ENCODE measurements at places on chromosomes 5 and 9.

- DNase-seq: no peak
These were observed 221.7 kb downstream of the PBX3 start for GRCh38 chr9:125968714-125969374.

DNA sequence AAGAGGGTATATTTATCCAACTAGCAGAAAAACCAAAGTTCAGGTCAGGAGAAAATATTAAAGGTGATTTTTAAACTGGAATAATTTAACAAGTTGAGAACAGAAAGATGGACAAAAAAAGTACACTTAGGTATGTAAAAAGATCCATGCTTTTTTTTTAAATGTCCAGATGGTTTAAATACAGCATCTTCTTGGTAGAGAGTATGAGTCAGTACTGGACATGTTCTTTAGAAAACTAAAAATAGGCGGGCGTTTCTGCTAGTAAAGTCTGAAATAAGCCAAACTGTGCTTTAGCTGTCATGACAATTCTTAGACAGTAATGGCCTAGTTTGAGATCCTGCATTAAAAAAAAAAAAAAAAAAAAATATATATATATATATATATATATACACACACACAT lies 255.9 kb upstream of the ST8SIA4 start:
- no peak for DNase-seq

- DNase-seq: no peak
These were observed 244.2 kb upstream of the RIOK2 start for GRCh38 chr5:97427235-97427634.

GRCh38 chr9:112285056-112285455 lies 48.4 kb downstream of the PTBP3 start:
- DNase-seq: no peak

DNA sequence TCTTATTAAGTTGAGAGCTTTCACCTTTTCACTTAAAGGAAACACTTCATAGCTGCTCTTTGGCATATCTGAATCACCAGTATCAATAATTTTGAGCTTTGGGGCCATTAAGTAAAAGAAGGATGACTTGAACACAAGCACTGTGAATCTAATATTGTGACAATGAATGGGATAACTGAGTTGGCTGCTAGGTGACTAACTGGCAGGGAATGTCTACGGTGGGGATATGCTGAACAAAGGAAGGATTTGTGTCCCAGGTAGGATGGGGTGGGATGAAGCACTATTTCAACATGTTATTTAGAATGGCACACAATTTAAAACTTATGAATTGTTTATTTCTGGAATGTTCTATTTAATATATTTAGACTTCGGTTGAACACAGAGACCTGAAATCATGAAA lies 123.6 kb downstream of the TEX10 start:
- DNase-seq: no peak

DNA sequence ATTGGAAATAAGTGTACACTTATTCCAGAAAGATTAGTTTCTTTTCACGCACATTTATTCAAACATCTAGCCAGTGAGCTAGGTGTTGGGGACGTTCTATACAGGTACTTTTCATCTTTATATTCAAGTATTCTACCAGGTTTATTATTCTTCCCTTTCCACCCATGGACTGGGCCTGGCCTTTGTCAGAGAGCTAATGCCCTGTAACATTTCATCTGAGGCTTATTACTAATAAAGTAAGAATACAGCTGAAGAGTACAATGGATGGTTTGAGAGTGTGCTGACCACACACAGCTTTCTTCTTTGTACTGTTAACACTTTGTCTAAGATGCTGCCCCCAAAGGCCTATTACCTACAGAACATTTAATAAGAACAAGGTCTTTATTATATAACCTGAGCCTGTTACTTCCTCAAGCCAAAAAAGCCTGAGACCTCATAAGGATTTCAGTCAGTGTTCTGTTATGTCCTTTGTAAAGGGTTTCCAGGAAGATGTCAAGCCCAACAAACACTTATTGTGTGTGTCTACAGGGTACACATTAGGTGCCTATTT lies 93.5 kb downstream of the ZNF608 start:
- DNase-seq: no peak

DNA sequence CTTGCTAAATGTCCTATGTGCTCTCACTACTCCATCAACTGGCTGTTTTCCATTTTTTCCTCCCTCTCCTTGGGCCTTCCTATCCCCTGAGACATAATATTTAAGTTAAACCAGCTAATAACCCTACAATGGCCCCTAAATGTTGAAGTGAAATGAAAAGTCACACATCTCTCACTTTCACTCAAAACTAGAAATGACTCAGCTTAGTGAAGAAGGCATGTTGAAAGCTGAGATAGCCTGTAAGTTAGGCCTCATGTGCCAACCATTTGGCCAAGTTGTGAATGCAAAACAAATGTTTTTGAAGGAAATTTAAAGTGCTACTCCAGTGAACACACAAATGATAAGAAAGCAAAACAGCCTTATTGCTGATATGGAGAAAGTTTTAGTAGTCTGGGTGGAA lies 48.8 kb upstream of the CDH10 start:
- no peak for DNase-seq

DNA sequence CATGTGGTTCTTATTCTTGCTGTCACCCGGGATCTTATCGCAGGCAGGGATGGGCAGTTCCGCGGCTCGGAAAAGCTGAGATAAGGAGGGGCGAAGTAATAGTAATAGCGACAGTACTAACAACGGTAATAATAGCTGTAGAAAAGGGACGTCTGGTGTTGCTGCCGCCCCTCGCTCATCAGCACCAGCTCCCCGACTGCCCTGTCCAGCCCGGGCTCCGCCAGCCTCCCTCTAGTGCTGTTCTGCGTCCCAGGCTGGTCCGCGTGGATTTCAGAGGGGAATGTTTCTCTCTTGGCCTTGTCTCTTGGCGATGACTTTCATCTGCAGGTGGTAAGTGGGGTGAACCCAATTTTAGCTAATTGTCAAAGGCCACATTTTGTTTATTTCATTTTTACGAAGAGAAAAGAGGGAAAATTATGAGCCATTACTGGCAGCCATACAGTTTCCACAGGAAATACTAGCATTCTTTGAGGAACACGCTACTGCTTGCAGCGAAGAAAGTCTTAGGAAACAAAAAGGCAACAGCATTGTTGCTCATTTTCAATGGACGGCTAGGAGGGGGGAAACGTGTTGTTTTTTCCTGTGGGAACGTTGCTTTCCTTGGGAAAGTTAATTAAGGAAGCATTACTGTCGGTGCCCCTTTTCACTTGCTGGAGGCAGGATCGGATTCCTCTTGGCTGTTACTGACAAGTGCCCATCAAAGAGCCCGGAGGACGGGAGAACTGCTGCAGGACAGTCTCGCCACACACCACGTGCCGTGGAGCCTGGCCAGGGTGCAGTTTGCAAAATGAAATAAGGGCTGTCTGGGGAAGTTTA lies 762 bp downstream of the SNCAIP start:
- DNase-seq: no peak

DNA sequence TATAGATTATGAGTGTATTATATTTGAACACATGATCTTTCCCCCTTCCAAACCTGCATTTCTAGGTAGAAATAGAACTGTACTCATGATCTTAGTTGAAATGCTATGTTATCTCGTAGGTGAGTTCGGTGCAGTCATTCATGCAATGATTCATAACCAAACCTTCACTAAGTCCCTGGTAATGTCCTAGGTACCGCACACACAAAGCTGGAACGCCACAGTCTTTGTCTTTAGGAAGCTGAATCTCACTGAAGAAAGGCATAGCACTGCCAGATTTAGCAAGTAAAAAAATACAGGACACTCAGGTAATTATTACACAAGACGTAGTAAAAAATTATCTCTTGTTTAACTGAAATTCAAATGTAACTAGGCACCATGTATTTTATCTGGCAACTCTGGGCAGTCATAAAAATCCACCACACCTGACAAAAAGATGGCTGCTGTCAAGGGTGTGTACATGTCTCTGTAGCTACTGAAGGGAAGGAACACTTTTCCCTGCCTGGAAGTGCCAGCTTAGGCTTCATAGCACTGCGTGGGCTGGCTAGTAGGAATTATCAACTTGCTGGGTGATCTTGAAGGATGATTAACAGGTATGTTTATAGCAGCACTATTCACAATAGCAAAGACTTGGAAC lies 28.0 kb upstream of the TXN start:
- DNase-seq: no peak

GRCh38 chr5:57111993-57112392 lies 61.9 kb upstream of the GPBP1 start:
- no peak for DNase-seq

- peak; percentile 10 for DNase-seq
These were observed 136.5 kb upstream of the ABCA1 start for GRCh38 chr9:105064248-105065097.

DNA sequence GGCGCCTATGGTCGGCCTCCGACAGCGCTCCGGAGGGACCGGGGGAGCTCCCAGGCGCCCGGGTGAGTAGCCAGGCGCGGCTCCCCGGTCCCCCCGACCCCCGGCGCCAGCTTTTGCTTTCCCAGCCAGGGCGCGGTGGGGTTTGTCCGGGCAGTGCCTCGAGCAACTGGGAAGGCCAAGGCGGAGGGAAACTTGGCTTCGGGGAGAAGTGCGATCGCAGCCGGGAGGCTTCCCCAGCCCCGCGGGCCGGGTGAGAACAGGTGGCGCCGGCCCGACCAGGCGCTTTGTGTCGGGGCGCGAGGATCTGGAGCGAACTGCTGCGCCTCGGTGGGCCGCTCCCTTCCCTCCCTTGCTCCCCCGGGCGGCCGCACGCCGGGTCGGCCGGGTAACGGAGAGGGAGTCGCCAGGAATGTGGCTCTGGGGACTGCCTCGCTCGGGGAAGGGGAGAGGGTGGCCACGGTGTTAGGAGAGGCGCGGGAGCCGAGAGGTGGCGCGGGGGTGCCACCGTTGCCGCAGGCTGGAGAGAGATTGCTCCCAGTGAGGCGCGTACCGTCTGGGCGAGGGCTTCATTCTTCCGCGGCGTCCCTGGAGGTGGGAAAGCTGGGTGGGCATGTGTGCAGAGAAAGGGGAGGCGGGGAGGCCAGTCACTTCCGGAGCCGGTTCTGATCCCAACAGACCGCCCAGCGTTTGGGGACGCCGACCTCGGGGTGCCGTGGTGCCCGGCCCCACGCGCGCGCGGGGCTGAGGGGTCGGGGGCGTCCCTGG lies 561 bp downstream of the DAPK1 start:
- DNase-seq: peak; percentile 38

- no peak for DNase-seq
These were observed 28.8 kb downstream of the SPOCK1 start for GRCh38 chr5:137470111-137470920.

DNA sequence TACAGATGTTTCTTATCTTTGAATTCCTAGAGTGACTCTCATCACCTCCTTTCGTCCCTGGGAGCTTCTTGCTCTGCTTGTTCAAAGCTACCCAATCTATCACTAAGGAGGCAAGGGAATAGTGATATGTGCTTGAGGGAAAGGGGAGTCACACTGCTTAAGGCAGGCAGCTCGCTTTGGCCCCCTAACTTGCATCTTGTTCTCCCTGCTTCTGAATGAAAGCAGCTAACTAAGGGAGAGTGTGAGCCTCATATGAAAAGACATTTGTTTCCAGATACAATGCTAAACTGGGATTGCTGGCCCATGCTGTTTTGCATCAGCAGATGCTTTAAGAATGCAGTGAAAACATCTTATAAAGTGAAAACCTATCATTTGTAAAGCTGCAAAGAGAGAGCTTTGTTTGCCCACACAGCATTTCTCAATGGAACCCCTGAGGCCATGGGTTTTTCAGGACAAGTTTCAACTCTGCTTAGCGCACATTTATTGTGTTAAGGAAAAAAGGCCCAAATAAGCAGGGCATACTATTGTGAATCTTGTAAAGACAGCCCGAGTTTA lies 367.9 kb upstream of the ADAMTSL1 start:
- DNase-seq: no peak

DNA sequence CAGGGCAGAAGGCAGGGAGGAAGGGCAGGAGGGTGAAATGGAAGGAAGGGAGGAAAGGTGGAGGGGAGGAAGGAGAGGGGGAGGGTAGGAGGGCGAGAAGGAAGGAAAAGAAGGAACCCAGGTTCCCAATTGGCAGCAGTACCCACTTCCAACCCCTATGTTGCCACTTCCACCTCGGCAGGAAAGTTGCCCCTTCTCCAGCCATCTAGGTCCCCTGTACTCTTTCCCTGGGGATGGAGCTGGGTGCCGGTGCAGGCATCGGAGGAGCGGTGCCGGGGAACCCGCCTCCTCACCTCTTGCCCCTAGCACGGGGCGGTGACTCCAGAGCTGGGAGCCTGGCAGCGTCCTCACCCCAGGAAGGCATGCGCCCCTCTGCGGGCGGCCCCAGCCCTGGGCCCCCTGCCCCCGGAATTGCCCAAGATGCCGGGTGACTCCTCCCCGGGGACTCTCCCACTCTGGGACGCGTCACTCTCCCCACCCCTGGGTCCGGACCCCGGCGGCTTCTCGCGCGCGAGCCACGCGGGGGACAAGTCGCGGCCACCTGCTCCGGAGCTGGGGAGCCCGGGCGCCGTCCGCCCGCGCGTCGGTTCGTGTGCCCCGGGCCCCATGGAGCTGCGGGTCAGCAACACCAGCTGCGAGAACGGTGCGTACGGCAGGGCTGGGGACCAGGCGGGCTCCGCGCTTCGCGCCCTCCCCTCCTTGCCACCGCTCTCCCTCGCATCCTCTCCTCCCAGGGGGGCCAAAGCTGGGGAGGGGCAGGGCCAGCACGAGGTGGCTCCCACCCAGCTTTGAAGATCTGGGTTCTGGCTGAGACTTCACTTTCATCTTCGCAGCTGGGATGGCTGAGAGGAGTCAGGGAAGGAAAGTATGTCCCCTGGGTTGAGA lies at the start of gene NIPAL4:
Gene NIPAL4 (plus strand): TSS at position 499 of the 885 bp plus-strand sequence. CDS start 108 bp downstream, at position 607.
- DNase-seq: peak; percentile 68

GRCh38 chr5:98318386-98318785 lies 455.1 kb upstream of the RGMB start:
- no peak for DNase-seq

- no peak for DNase-seq
These were observed 15.3 kb downstream of the C9orf152 start for GRCh38 chr9:110192531-110193261.

- DNase-seq: no peak
These were observed 8.4 kb downstream of the SREK1IP1 start for GRCh38 chr5:64759960-64760660.

- no peak for DNase-seq
These were observed 21.6 kb downstream of the RIC1 start for GRCh38 chr9:5650356-5651105.

DNA sequence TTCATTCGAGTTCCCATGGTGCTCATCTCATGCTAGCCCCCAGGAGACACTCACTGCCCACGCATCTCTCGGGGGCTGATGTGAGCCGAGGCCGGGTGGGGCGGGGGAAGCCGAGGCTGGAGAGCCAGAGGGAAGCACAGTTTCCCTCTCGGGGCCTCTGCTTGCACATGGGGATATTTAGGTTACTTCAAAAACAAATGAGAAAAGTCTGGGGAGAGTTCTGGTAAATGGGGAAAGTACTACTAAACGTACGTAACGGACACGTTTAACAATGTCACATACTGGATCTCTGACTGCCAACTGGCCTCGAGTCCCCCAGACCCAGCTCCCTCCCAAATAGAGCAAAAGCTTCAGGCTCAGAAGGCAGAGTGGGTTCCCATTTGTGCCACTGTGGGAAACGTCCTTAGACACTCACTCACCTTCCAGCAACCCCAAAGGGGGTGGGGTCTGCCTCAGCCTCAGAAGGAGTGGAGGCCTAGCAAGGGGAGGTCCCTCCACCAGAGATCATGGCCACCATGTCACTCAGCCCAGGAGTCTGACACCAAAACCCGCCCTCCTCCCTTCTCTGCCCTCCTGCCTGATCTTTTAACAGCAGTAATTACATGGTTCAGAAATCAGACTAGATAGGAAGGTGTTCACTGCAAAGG lies 33.8 kb upstream of the NTNG2 start:
- no peak for DNase-seq

GRCh38 chr5:65566505-65566904 lies 3.4 kb downstream of the PPWD1 start:
- DNase-seq: no peak

Data from activated CD4-positive, alpha-beta T cell treated with anti-CD3 and anti-CD28 coated beads for 36 hours (primary cell).